Naive thymus-derived CD4-positive, alpha-beta T cell (primary cell): ENCODE measurements at places on chromosomes 7 and 10. TPM values are rescaled to one million over a fixed set of nuclear protein-coding genes. Genes with fewer than 3 reads are reported as not detected.

DNA sequence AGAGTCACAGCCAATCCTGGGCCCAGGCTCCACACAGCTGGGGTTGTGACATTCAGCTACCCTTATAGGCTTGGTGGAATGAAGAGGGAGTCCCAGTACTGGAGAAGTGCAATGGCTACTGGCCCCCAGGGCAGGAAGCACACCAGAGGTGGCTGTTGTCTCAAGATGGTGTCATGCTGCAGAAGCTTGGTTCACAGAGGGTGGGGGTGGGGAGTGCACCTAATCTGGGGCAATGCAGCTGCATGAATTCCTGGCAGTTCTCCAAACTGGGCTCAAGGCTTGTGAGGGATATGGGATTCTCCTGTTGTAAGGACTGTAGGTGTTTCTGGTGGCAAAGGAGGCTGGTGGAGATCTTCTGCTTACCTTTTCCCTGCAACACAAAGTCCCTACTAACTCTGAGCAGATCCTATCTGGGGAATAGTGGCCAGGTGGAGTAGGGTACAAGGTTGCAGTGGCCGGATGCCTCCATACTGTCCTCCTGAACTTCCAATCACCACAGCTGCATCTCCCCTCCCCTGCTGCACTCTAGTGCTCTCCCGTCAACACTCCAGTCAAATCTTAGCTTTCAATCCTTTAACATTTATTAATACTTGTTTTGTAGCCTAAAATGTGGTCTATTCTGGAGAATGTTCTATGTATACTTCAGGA, 27.4 kb upstream of the PLA2G12B start:
- no peak overlapping the region for H3K27ac ChIP-seq

SAP25 gene
- 71.2 TPM for total RNA-seq

FAM25C gene
- total RNA-seq, result not detected in 2 replicates

OPN1SW gene
- not detected in 2 replicates for total RNA-seq

DNA sequence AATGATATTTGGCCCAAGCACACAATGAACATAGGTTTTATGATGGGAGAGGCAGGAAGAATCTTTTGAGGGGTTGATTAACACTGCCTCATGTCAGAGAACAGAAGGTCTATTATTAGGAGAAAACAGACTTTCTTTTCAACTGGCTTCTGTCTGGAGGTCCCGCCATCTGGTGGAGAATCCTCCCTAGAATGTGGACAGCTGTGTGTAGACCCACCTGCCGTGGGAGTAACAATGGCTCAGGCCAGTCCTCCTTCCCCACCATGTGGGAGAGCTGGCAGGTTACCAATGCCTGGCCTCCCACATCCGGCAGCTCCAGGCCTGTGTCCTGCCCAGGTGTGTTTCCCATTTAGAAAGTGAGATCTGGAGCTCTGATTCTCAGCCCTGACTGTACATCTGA, 70.4 kb upstream of the AOAH start:
- peaks cover 29% of the 10 kb centered on the region for H3K4me1 ChIP-seq
- H3K27me3 ChIP-seq, result no peaks in the 10 kb centered on the region
- no peak overlapping the region for H3K4me3 ChIP-seq
- no peak for DNase-seq
- H3K27ac ChIP-seq, result no peak overlapping the region

PTN gene
- total RNA-seq, result not detected in 2 replicates

CALHM3 gene
- not detected in 2 replicates for total RNA-seq

- H3K4me1 ChIP-seq, result no peaks in the 10 kb centered on the region
- no peak for DNase-seq
- H3K27me3 ChIP-seq, result no peaks in the 10 kb centered on the region
- H3K4me3 ChIP-seq, result no peak overlapping the region
- no peaks in the 10 kb centered on the region for H3K36me3 ChIP-seq
Observed at GRCh38 chr7:79790656-79791262, 337.3 kb upstream of the MAGI2 start.

GRCh38 chr7:132387596-132387995, 188.7 kb downstream of the PLXNA4 start:
- H3K4me3 ChIP-seq, result no peak overlapping the region
- H3K36me3 ChIP-seq, result no peaks in the 10 kb centered on the region
- H3K27me3 ChIP-seq, result no peaks in the 10 kb centered on the region
- no peaks in the 10 kb centered on the region for H3K4me1 ChIP-seq
- no peak overlapping the region for H3K27ac ChIP-seq
- DNase-seq, result no peak

DNA sequence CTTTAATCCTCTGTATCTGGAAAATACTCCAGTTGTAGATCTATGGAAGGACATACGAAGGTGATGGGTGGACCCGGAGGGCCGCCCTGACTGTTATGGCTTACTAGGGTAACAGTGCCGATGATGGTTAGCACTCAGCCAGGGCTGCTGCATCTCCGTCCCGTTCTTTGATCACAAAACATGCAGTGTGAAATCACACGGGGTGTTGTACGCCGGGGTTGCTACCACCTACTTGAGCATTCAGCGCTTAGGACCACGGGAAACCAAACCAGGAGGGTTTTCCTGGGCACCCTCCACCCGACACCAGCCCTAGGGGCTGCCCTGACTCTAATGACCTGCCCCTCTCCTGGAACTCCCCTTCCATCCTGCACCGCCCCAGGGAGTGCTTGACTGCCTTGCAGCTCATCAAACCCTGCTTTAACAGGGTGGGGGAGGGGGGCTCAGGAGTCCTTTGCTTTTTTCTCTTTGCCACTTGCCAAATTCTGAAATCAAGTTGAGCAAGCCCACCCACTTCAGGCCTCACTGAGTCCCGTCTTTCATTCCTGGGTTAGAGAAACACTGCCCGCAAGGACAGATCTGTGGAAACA, 20.4 kb downstream of the ZNF775 start:
- peaks cover 11% of the 10 kb centered on the region for H3K4me1 ChIP-seq
- no peaks in the 10 kb centered on the region for H3K27me3 ChIP-seq
- DNase-seq, result no peak
- no peak overlapping the region for H3K4me3 ChIP-seq

GRCh38 chr7:132956556-132956955, 125.3 kb downstream of the CHCHD3 start:
- H3K27me3 ChIP-seq, result no peaks in the 10 kb centered on the region
- no peak overlapping the region for H3K27ac ChIP-seq
- H3K36me3 ChIP-seq, result no peaks in the 10 kb centered on the region
- no peak for DNase-seq
- no peak overlapping the region for H3K4me3 ChIP-seq
- no peaks in the 10 kb centered on the region for H3K4me1 ChIP-seq

DNA sequence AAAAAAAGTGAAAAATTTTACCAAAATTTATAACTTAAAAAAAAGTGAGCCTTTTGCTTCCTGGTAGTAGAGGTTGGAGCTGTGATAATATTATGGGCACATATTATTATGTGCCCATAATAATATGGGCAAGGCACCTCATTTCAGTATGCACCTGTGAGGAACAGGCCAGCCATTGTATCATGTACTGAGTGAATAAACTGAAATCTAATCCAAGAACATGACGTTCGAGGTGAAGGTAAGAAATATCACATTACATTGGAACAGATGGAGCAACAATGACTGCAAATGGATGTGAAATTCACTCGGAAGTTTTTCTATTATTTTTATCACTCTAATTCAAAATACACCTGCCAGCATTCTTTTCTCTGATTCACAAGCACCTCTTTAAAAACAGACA, 216.0 kb downstream of the KLF6 start:
- H3K27ac ChIP-seq, result no peak overlapping the region
- no peaks in the 10 kb centered on the region for H3K27me3 ChIP-seq
- H3K4me3 ChIP-seq, result no peak overlapping the region
- DNase-seq, result no peak
- H3K4me1 ChIP-seq, result no peaks in the 10 kb centered on the region

DNA sequence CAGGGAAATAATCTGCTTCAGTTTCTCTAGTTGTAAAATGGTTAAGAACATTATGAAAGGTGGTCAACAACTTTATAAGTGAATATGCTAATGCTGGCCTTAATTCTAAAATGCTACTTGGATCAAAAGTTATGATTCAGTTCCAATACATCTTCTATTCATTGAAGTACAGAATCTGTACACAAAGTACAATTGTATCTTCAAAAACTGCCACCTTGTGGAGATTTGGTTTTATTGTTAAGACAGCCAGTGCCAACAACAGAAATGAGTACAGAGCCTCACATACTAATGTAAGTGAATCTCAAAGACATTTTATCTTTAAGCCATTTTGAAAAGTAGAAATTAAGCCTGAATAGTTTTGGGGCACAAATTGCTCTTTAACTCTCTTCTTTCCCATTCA, 194.0 kb downstream of the CFTR start:
- H3K36me3 ChIP-seq, result no peaks in the 10 kb centered on the region
- H3K4me1 ChIP-seq, result no peaks in the 10 kb centered on the region
- no peak for DNase-seq
- no peak overlapping the region for H3K4me3 ChIP-seq
- H3K27me3 ChIP-seq, result no peaks in the 10 kb centered on the region

GRCh38 chr7:520503-521161, 986 bp upstream of the PDGFA start:
- H3K27ac ChIP-seq, result no peak overlapping the region
- no peak for DNase-seq
- H3K4me3 ChIP-seq, result no peak overlapping the region
- H3K27me3 ChIP-seq, result no peaks in the 10 kb centered on the region
- no peaks in the 10 kb centered on the region for H3K36me3 ChIP-seq

MYL10 gene
- not detected for total RNA-seq

- peaks cover 44% of the 10 kb centered on the region for H3K4me1 ChIP-seq
- H3K36me3 ChIP-seq, result no peaks in the 10 kb centered on the region
- no peak for DNase-seq
- no peak overlapping the region for H3K27ac ChIP-seq
- H3K27me3 ChIP-seq, result peaks cover 16% of the 10 kb centered on the region
- H3K4me3 ChIP-seq, result peak overlapping the region; percentile 36
Observed at GRCh38 chr10:123133541-123134342, 2.0 kb upstream of the HMX3 start.

DNA sequence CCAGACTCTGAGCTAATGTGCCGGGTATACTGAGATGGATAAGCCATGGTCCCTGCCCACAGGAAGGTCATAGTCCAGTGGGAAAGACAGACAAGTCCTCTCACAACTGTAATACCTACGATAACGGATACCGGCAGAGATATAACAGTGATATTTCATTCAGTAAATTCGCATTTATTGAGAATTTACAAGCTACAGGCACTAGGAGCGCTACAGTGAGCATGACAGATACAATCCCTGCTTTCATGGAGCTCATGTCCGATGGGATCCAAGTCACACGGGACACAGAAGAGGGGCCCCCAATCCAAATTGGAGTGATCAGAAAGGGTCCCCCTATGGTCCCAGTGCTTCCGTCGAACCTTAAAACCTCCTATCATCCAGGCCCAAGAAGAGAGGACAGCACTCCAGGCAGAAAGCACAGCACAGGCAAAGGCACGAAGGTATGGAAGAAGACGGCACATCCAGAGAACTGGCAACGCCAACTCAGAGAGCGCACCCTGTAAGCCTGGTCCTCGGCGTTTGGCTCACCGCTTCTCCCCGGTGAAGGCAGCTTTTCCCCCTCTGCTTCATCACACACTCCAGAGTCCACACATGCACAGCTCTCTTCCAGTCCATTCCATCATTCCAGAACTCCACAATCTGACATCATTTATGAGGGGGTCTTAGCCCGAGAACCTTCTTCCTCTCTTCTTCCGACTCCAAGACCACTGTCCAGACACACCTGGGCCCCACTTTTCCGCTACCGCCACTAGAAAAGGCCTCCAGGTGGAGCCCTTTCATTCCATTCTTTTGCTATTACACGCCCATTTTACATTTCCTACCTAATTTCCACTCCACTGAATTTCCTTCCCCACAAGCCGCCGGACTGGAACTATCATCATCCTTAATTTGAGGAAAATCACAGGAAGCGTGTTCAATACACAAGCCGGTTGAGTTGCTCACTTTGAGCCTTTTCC, 47.8 kb upstream of the NKX2-3 start:
- DNase-seq, result no peak
- no peak overlapping the region for H3K27ac ChIP-seq
- H3K4me3 ChIP-seq, result no peak overlapping the region
- no peaks in the 10 kb centered on the region for H3K4me1 ChIP-seq
- no peaks in the 10 kb centered on the region for H3K27me3 ChIP-seq
- no peaks in the 10 kb centered on the region for H3K36me3 ChIP-seq

DNA sequence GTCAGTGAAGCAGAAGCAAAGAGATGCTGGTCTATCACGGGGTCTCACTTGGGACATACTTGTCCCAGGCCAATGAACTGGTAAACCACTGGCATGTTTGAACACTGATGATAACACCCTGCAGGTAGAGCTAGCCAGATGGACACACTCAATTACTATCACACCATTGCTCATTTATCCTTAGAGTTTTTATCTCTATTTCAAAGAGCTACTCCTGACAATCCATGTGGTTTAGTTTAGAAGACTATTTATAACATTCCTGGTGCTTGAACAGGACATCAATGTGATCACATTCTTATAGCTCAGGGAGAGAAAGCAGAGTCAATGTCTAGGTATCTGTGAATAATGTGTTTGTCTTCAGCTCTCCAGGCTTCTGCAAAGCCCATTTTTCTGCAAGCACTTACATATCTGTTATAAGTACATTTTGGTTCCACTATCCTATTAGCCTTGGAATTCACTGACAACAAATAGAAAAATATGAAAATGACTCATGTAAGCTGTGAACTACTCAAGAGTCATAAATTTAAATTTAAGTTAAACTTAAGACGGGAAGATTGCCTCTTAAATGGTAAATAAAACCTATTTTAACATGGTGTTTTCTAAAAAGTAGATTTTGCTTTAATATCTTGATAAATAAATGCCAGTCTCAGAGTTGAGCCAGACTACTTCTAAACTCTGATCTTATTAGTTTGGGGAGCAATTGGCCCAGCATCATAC, 106.7 kb upstream of the MBL2 start:
- no peak overlapping the region for H3K27ac ChIP-seq
- H3K4me1 ChIP-seq, result no peaks in the 10 kb centered on the region
- H3K27me3 ChIP-seq, result no peaks in the 10 kb centered on the region
- H3K4me3 ChIP-seq, result no peak overlapping the region
- no peak for DNase-seq

GRCh38 chr10:101145750-101146391, 14.8 kb downstream of the TLX1 start:
- peaks cover 26% of the 10 kb centered on the region for H3K27me3 ChIP-seq
- no peaks in the 10 kb centered on the region for H3K36me3 ChIP-seq
- DNase-seq, result no peak
- no peak overlapping the region for H3K4me3 ChIP-seq
- no peaks in the 10 kb centered on the region for H3K4me1 ChIP-seq

DNA sequence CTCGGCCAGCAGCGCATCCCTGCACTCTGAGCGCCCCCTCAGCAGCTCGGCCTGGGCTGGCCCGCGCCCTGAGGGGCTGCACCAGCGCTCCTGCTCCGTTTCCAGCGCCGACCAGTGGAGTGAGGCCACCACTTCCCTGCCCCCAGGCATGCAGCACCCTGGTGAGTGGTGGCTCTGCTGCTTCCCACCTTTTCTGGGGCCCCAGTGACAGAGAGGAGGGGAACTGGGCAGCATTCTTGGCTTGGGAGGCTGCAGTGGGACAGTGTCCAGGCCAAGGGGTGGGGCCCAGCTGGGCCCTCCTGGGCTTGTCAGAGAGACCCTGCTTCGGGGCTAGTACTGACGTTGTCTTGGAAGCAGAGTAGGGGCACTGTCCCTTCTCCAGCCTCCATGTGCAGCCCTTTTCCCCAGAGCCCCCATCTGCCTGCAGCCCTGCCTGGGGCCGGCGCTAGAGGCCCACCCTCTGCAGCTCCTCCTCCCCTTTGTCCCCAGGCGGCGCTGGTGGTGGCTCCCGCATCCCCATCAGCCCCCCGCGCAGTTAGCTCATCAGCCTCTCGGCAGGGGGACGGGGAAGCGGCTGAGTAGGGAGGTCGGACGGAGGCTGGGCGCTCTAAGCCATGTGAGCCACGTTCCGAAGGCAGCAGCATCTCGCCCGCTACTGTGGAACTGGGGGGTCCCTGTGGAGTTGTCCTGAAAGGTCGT, 29.2 kb downstream of the GBX1 start:
- no peak overlapping the region for H3K27ac ChIP-seq
- no peaks in the 10 kb centered on the region for H3K4me1 ChIP-seq
- H3K4me3 ChIP-seq, result no peak overlapping the region
- H3K36me3 ChIP-seq, result no peaks in the 10 kb centered on the region
